ENCODE measurements at places on chromosomes 4 and X. TPM values are rescaled to one million over a fixed set of nuclear protein-coding genes. Genes with fewer than 3 reads are reported as not detected.

GRCh38 chrX:12824944-12825343 is 33.7 kb downstream of the PRPS2 start:
- DNase-seq, result no peak

DNA sequence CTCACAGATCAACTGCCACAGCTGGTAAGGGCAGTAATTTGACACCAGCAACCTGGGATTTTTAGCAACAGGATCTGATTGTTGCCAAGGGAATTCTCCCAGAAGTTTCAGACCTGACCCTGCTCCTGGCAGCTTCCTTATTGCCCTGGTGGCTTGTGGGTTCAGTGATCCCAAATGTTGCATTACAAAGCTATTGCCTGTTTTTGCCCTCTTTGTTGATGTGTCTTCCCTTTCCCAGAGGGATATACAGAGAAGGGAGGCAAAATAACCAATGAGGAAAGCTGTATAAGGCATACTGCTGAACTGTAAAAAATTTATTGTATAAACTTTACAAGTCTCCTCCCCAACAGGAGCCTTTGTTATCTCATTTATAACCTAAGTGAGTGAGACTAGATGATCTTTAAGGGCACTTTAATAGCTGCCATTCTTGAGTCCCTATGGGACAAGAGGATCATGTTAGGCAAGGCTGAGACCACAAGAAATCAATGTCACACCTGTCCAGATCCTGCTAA is 22.2 kb downstream of the VSIG4 start:
- peak; percentile 8 for DNase-seq

The RTL3 gene
- total RNA-seq, result not detected

GRCh38 chr4:55074386-55074785 is 51.0 kb downstream of the KDR start:
- DNase-seq, result no peak

DNA sequence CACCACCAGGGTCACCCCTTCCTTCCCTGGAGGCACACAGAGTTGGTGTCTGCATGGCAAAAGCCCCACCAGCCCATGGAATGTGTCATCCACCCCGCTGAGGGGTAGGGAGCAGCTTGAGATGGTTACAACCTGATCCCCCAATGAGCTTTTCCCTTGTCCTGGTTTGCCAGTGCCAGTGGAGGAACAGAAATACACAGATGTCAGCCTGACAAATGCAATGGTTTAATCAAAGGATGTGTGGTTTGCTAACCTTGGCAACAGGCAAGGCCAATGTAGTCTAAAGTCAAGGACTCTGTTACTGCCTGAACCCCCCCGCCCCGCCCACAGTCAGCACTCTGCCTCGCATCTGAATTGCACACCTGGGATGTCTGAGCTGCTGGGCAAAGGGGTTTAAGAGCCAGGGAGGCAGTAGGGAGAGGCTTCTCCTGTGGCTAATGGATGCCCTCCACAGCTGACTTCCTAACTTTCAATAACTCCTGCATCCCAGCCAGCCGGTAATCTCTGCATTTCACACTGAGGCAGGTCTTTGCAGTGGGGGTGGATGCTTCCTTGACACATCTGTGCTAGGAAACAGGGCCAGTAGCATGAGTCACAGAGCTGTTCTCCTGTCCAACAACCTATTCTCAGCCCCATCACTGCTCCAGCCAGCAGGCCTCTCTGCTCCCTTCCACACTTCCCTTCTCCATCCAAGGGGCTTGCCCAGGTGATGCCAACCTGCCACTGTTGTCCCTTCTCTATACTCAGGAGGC is 137.5 kb downstream of the AMMECR1 start:
- no peak for DNase-seq

DNA sequence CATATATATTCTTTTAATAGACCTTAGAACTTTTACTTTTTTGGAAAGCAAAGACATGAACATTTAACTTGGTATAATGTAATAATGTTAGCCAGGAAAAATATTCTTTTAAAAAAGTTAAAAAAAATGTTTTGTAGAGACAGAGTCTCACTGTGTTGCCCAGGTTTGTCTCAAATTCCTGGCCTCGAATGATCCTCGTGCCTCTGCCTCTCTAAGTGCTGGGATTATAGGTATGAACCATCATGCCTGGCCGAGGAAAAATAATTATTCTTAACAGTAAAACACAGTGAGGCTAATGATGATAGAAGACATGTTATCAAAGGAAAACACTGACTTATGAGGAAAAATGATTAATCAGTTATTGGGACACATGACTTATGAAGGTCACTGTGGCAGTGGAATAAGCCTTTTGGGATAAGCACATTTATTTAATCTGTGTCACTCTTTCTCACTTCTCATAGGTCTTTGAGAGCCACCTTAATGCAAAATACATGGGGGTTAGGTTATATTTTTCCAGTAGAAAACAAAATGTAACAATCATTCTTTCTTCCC is 6.0 kb upstream of the BMP2K start:
- DNase-seq, result no peak

DNA sequence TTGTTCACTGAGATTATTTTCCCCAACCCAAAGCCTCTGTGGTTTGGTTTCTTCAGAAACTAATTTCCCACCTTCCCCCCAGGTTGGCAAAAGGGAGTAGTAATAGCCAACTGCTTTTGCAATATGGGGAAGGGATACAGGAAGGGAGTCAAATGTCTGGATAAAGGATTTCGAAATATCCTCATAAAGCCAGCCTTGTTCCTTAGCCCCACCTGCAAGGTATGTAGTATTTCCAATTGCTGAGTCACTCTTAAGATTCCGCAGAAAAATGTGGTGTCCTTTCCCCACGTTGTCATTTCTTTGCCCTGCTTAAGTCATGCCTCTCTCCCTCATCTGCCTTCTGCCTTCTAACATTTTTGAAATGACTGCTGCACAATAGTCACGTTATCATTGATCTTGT is 138.8 kb upstream of the DCAF8L1 start:
- DNase-seq, result no peak

The PAGE3 gene
- not detected for total RNA-seq

- no peak for DNase-seq
Observed at GRCh38 chr4:145613566-145614232, 5.5 kb upstream of the MMAA start.

The ZNF280C gene
- 19.0 TPM for total RNA-seq

- DNase-seq, result no peak
Observed at GRCh38 chr4:80776168-80776567, 254.3 kb upstream of the BMP3 start.

DNA sequence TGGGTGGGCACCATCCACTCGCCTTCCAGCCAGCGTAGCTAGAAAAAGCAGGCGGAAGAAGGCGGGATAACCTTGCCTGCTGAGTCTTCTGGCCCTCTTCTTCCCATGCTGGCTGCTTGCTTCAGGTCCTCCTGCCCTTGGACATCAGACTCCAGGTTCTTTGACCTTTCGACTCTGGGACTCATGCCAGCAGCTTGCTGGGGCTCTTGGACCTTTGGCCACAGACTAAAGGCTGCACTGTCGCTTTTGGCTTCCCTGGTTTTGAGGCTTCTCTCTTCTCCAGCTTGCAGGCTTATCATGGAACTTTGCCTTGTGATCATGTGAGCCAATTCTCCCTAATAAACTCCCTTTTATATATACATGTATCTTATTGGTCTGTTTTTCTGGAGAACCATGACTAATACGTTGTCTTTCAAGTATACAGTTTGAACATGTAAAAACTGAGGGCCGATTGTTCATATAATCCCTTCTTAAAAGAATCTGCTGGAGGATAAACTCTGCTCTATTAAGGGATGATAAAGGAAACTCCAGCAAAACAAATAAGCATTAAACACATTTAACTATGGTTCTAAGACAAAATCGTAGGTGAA is 116.6 kb upstream of the LCORL start:
- DNase-seq, result no peak

GRCh38 chr4:24594887-24595286 is 10.5 kb upstream of the DHX15 start:
- DNase-seq, result no peak

DNA sequence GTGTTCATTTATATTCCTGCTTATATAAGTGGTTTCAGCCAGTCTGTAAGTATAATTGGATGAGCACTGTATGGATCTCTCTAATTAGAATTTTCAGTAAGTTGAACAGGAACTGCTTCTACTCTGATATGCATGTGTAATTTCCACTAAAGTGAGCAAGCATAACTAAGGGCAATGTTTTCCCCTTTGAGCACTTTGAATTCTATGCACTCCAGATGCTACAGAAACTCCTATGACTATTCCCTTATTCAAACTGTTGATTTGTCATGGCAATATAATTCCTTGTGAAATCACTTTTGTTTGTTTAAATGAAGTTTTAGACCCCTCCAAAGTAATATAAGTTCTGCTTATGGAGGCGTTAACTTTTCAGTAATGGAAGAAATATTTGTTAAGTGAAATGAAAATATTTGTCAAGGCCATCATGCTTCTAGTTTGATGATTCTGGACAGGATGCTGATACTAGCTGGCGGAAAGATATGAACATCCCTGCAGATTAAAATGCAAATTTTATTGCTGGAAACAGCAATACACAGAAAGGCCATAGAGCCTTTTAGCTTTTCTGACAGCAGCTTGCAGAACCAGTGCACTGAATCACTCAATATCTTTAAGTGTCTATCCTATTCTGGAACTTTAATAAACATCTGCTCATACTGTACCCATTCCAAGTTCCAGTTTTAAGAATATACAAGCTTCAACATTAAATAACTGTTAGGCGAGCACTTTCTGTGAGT is 1460.8 kb downstream of the RAPGEF2 start:
- no peak for DNase-seq

GRCh38 chr4:81466841-81467671 is 4.7 kb downstream of the RASGEF1B start:
- DNase-seq, result peak; percentile 85

GRCh38 chr4:71553605-71554004 is 214.8 kb downstream of the SLC4A4 start:
- no peak for DNase-seq

DNA sequence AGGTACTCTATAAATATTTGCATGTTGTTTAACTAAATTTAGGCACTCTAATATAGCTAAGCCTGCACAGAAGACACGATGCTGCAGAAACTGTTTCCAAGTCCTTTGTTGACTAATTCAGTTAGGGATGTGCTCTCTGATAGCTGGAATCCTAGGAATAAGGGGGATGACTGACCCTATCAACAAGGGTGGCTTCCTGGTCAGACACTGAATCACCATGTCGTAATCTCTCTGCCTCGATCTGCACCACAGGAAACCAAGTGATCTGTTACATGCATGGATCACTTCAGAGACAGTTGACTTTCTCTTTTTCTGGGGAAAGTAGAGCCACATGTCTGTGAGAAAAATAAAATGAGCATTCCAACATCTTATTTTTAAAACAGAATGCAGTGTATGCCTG is 169.1 kb downstream of the GUCY2F start:
- DNase-seq, result no peak

DNA sequence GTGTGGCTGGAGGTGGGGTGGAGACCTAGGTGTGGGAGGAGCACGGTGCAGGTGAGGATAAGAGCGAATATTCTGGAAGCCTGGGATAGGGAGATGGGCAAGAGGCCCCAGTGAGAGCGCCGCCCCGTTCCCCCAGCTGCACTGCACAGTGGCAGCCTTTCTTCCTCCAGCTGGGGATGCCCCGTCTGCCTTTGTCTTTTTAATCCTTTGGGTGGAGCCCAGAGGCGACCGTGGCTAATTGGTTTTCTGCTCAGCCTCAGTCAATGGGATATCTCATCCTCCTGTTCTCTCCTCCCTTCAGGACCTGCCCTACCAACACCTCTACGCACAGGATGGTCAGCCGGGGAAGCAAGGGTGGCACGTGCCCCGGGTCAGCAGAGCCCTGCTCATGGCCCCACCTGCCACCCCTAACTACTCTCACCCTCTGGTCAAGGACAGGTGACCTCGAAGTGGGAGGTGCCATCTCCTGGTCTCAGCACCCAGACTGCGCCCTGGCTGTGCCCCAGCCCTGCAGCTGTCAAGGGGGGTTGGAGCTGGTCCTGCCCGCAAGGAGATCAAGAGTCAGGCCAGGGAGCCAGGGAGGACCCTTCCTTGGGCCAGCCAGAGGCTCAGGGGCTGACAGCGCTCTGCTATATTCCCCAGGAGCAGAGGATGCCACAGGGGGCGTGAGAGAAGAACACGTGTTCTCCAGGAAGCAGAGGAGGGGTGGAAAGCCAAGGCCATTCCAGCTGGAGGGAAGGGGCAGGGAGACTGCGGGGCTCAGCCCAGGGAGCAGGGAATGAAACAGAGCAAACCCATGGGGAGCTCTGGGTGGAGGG is 64.0 kb downstream of the ADRA2C start:
- DNase-seq, result no peak

DNA sequence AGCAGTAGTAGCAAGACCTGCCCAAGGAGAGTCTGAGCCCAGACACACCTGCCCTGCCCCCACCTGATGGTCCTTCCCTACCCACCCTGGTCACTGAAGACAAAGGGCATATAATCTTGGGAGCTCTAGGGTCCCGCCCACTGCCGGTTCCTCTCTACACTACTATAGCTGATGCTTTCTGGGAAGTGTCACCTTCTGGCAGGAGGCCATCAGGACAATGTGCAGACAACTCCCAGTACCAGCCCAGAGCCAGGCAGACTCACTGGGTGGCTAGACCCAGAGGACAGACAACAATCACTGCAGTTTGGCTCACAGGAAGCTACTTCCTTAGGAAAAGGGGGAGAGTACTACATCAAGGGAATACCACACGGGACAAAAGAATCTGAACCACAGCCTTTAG is 312.7 kb downstream of the SPRY1 start:
- no peak for DNase-seq

DNA sequence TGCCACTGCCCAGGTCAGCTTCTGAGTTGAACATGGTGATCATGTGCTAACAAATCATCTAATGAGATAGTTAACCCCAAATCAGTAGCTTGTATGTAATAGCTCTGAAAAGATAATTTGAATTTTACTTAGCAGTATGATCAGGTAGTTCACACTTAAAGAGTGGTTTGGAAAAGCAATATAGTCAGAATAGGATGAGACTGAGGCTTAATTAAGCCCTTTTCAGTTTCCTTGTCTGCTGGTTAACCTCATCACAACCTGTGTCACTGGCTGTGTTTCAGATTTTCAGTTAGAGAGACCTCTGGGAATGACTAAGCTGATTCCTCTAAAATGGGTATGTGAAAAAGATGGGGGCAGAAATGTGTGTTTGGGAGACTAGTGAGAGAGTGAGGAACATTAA is 38.1 kb downstream of the GPR174 start:
- DNase-seq, result no peak

GRCh38 chrX:120429776-120430540 is 39.1 kb downstream of the LAMP2 start:
- no peak for DNase-seq

DNA sequence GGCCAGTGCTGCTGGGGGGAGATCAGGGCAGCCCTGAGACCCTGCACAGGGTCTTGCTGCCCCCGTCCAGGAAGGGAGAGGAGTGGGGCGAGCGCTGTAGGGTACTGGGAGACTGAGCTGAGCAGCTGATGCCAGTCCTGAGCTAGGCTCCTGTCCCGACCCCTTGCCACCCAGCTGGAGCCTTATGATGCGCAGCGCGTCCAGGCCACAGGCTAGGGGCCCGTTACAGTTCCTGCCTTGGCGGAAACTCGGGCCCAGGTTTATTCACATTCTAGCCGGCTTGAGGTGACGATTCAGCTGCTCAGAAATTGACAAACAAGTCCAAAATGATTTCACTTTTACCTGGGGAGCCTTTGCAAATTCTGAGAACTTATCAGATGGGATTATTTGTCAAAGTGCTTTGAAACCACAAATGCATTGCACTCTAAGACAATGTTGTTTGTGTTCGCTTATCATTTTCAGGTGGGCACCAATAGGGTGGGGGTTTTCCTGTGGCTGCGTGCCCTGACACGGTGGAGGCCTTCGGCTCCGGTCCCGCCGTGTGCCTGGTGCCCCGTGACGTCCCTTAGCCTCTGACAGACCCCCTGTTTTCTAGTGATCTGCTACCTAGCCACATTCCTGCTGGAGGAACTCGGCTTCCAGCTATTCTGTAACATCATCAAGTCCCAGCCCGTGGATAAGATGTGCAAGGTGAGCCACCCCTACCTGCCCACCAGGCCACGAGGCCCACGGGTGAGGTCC is 18.9 kb downstream of the CFAP99 start:
- DNase-seq, result no peak

Data from prostate gland (tissue), 2 donors.